GM12864 (cell line): ENCODE measurements at places on chromosomes 2 and 18.

DNA sequence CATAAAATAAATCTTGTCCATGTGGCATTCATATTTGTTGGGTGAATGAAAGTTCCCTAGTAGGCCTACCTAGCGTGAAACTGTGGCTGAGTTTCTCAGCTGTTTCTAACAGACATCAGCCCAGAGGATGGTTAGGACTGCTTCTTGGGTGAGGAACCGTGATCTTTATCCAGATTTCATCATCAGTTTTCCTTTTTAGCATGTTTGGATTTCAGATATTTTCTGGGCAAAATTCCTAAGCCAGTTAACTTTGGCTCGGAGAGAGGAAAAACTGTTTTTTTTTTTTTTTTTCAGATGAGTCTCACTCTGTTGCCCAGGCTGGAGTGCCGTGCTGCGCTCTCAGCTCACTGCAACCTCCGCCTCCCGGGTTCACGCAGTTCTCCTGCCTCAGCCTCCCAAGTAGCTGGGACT is 53.5 kb downstream of the DGKD start:
- no peak for DNase-seq

DNA sequence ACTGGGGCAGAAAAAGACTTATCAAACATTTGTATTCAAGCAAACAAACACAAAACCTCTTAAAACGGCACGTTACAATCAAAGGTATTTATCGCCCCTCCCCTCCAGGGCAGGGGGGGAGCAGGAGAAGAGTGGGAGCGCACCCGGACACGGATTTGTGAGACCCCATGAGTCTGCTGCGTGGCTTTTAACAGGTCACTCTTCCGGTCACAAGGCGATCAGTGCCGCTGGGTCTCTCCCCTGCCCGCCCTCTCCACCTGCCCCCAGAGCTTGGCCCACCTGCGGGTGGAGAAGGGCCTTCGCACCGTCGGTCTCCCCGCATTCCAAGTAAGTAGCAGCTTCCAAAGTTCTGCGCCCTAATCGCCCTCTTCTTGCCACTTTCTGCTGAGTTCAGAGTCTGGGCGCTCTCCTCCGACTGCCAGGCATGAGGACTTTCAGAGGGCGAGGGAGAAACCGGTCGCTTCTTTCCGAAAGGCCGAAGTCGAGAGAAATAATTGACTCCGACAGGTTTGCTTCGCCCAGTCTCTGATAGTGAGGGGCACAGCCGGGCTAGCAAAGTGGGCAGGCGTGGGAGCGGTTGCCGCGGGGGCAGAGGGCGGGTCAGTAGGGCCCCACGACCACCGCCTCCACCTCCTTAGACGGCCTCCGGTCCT is 800 bp downstream of the RPRM start:
- no peak for DNase-seq

DNA sequence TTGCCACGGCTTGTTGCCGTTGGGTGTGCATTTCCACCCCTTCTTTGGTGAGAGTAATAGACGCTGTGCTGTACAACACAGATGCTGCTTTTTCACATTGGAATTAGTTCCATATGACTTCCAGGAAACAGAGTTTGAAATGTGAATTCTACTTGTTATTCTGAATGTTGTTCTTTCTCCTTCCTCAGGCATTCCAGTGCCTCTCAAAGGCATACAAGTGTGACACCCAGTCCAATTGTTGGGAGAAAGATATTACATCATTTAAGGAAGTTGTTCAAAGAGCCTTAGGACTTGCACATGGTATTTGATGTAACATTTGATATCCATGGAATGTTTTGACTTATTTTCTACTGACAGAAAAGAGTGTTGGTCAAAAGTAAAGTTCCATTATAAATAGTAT is 134.4 kb upstream of the LTBP1 start:
- no peak for DNase-seq

DNA sequence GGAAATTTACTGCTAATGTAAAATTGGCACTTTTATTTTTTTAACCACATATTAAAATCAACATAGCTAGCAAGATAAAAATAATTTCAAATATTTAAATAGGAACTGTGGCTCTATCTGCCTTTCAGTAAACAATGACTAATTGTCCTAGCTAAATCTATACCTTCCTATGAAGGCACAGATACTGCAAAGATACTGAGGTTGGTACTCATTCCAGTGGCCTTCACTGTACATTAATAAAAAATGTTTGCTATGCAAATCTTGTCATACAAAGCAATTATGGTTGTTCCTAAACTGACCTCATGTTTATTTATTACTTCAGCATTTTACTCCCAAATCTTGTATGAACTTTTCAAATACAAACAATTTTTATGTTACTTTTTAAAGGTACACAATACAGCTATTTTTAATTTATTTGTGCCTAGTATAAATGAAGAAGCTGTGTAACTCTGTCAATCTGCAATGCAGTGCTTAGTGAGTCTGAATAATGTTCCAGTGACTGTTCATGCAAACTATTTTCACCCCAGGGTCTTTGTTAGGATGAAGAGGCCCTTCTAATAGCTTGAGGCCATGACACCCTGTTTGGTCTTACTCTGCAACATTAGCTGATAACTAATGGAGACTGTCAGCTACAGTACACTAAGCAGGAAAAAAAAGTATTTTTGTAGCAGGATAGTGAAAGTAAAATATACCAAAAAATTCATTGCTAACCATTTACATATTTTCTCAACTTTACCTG is 9.3 kb upstream of the ERBB4 start:
- no peak for DNase-seq

GRCh38 chr18:7974200-7974874 is 407.2 kb downstream of the PTPRM start:
- no peak for DNase-seq

GRCh38 chr2:18119883-18120282 is 241.4 kb downstream of the KCNS3 start:
- DNase-seq, result no peak

- DNase-seq, result no peak
Observed at GRCh38 chr2:191612496-191612895, 65.4 kb upstream of the NABP1 start.

GRCh38 chr2:177520324-177520723 is 127.8 kb downstream of the AGPS start:
- DNase-seq, result no peak

DNA sequence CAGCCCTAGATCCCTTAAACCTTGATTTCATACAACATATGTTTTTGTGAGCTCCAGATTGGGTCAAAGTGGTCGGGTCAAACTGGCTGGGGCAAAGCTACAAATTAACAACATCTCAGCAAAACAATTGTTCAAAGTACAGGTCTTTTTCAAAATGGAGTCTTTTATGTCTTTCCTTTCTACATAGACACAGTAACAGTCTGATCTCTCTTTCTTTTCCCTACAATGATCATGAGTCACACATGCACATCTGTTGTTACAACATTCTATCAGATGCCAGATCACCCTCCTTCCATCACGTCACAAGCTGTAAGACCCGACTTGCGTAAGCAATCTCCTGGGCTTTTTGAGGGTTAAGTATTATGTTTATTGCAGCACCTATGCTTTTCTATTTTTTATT is 55.1 kb downstream of the RHOB start:
- DNase-seq, result no peak

DNA sequence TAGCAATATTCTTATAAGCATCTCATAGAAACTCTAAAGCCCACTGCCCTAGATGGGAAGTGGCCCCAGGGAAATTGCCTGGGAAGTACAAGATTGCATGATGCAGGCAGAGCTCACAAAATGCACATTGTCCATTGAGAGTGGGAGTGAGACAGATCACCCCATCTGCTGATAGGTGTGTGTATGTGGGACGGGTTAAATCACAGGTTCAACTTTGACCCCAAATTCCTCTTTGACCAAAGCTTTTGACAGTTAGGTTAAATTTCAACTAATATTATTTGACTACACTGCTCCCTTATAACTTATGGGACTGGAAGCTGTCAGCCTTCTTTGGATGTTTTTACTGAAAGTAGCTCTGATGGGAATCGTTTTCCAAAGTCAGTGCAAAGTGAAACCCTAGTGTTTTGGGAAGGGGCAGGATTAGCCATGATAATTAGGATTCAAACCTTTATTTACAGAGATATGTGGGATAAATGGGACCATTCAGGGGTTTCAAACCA is 11.4 kb upstream of the FABP1 start:
- DNase-seq, result no peak

DNA sequence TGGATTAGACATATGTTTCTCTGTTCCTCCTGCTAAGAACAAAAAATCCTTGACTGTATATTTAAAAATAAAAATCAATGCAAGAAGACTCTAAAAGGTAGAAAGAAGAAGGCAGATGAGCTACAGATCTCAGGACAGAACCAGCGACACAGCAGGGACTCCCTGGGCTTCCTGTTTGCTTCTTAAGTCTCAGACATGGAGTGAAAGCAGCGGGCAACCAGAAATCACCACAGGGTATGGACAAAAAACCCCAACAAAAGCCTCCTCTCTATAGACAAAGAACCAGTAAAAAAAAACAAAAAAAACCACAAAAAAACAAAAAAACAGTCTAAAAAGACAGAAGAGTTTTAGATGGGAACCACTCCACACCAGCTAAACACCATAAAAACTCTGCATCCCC is 971.0 kb upstream of the GYPC start:
- DNase-seq, result no peak
